Aortic smooth muscle cell (primary cell): ENCODE measurements at places on chromosomes 6 and 20. TPM values are rescaled to one million over a fixed set of nuclear protein-coding genes. Genes with fewer than 3 reads are reported as not detected.

The FAM135A gene
- total RNA-seq = 6.1 and 8.8 TPM in 2 replicates

The MUC22 gene
- total RNA-seq = not detected in 2 replicates

The ASIP gene
- total RNA-seq = not detected in 2 replicates

The VSX1 gene
- total RNA-seq = not detected in 2 replicates

The LGSN gene
- total RNA-seq = 0.12 TPM in 1 of 2 replicates, not detected in the other

The EFCAB8 gene
- 0.13 and 0.50 TPM in 2 replicates for total RNA-seq

The AKAP7 gene
- total RNA-seq = 6.1 and 6.3 TPM in 2 replicates

The CENPQ gene
- total RNA-seq = 6.0 and 8.5 TPM in 2 replicates

The REM1 gene
- total RNA-seq = 1.7 and 1.8 TPM in 2 replicates

The EPB41L1 gene
- total RNA-seq = 13.3 and 20.9 TPM in 2 replicates

The LBP gene
- total RNA-seq = 0.26 TPM in 1 of 2 replicates, not detected in the other

The FOXC1 gene
- 29.8 and 36.5 TPM in 2 replicates for total RNA-seq

The RAB44 gene
- under 0.01 TPM in 1 of 2 replicates, not detected in the other for total RNA-seq

The TMEM217 gene
- total RNA-seq = 1.3 and 1.8 TPM in 2 replicates

The TCP11 gene
- total RNA-seq = 0.13 and 0.25 TPM in 2 replicates

The IYD gene
- under 0.01 TPM in 1 of 2 replicates, not detected in the other for total RNA-seq

The RAD21L1 gene
- total RNA-seq = 0.13 TPM in 1 of 2 replicates, not detected in the other

The RIN2 gene
- total RNA-seq = 29.2 and 42.2 TPM in 2 replicates

The ADTRP gene
- 0.66 and 2.6 TPM in 2 replicates for total RNA-seq

The MICB gene
- total RNA-seq = 14.4 and 20.9 TPM in 2 replicates

The C6orf15 gene
- total RNA-seq = not detected in 2 replicates

The FILIP1 gene
- total RNA-seq = 5.2 and 7.3 TPM in 2 replicates

The BIRC7 gene
- total RNA-seq = 0.06 and 0.40 TPM in 2 replicates

The GGTLC1 gene
- total RNA-seq = not detected in 2 replicates

The ZNF311 gene
- 0.87 and 1.3 TPM in 2 replicates for total RNA-seq

The COL9A3 gene
- 0.26 and 0.37 TPM in 2 replicates for total RNA-seq

The SMPDL3A gene
- total RNA-seq = 2.9 and 6.6 TPM in 2 replicates

The RSPH9 gene
- total RNA-seq = 0.40 and 0.44 TPM in 2 replicates

The RFX6 gene
- total RNA-seq = not detected in 2 replicates

The DNAH8 gene
- under 0.01 TPM in 2 replicates for total RNA-seq

The LY6G6F gene
- not detected in 2 replicates for total RNA-seq

The CRISP2 gene
- total RNA-seq = not detected in 2 replicates

The CCN2 gene
- 194 and 639 TPM in 2 replicates for total RNA-seq

The PNLDC1 gene
- not detected in 2 replicates for total RNA-seq

The CDC5L gene
- 21.8 and 22.4 TPM in 2 replicates for total RNA-seq

The TBXT gene
- not detected in 2 replicates for total RNA-seq

The PROKR2 gene
- total RNA-seq = not detected in 2 replicates

The BPI gene
- 0.50 and 0.79 TPM in 2 replicates for total RNA-seq

The ARHGAP40 gene
- total RNA-seq = not detected in 2 replicates

The SLC32A1 gene
- not detected in 2 replicates for total RNA-seq

The CPNE5 gene
- total RNA-seq = 0.31 and 0.40 TPM in 2 replicates

The CRIP3 gene
- total RNA-seq = 0.13 and 0.19 TPM in 2 replicates

The TRIM38 gene
- 10.2 and 13.6 TPM in 2 replicates for total RNA-seq

The EYA2 gene
- total RNA-seq = 0.50 and 1.2 TPM in 2 replicates

The IMPG1 gene
- total RNA-seq = not detected in 2 replicates
